Mucosa of descending colon (tissue), 3 donors: ENCODE measurements at places on chromosomes 4 and X. TPM values are rescaled to one million over a fixed set of nuclear protein-coding genes. Genes with fewer than 3 reads are reported as not detected.

Gene HS6ST2
- total RNA-seq, result 1.5 TPM

DNA sequence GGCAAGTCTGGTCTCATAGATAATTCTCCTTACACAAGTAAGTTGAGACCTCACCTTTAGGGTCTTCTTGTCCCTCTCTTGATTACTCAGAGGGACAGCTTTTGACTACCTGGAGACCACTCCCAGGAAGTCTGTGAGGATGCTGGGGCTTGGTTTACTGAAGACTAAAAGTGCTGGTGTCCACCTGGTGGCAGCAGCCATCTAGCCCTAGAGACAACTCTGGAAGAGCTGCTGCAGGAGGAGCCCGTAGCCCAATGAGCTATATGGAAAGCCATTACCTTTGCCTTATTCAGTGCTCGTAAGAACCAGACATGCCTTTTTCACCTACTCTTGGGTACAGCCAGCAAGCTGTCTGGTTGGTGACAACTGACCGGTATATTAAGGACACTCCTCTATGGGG is 7.3 kb downstream of the FGFBP2 start:
- DNase-seq, result no peak

- DNase-seq, result no peak
Observed at GRCh38 chr4:48603366-48604003, 113.4 kb downstream of the ZAR1 start.

Gene IL3RA
- 6.3 TPM for total RNA-seq

GRCh38 chr4:48767055-48767929 is 12.8 kb downstream of the FRYL start:
- no peak for DNase-seq

DNA sequence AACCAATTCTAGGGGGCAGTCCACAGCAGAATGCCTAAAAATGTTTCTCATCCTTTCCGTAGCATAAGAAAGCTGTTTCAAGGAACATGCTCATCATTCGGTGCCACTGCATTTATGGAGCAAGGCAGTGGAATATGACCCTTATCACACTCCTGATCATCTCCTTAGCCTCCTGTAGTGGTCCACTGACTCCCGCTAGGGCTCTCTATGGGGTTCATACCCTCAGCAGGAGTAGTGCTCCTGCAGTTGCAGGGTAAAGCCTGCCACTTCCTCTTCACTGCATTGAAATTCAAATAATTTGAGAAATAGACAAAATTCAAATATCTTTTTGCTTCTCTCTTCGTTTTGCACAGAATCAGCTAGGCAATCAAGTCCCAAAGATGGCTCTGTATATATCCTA is 107.0 kb downstream of the NDST3 start:
- DNase-seq, result no peak

GRCh38 chrX:38804432-38804681 is 3.1 kb downstream of the MID1IP1 start:
- DNase-seq, result no peak

Gene NLGN3
- 0.94 TPM for total RNA-seq

- peak; percentile 54 for DNase-seq
Observed at GRCh38 chr4:1246111-1246881, 2.6 kb downstream of the CTBP1 start.

GRCh38 chr4:140806163-140806562 is 50.0 kb upstream of the TBC1D9 start:
- no peak for DNase-seq

GRCh38 chrX:17226736-17227135 is 148.3 kb upstream of the NHS start:
- no peak for DNase-seq

- DNase-seq, result peak; percentile 4
Observed at GRCh38 chrX:138128027-138128671, 562.2 kb downstream of the ZIC3 start.

GRCh38 chr4:173211222-173211621 is 42.6 kb downstream of the GALNT7 start:
- no peak for DNase-seq

- no peak for DNase-seq
Observed at GRCh38 chr4:174193438-174194374, 89.8 kb downstream of the FBXO8 start.

- DNase-seq, result no peak
Observed at GRCh38 chrX:72243472-72243871, 4.6 kb upstream of the ERCC6L start.

GRCh38 chr4:151429957-151430570 is 21.1 kb downstream of the FHIP1A start:
- DNase-seq, result no peak

Gene TEX13C
- total RNA-seq, result not detected

- peak; percentile 16 for DNase-seq
Observed at GRCh38 chrX:152813206-152813605, 17.4 kb downstream of the CETN2 start.

GRCh38 chrX:15242899-15243555 is 26.9 kb downstream of the ASB9 start:
- no peak for DNase-seq

DNA sequence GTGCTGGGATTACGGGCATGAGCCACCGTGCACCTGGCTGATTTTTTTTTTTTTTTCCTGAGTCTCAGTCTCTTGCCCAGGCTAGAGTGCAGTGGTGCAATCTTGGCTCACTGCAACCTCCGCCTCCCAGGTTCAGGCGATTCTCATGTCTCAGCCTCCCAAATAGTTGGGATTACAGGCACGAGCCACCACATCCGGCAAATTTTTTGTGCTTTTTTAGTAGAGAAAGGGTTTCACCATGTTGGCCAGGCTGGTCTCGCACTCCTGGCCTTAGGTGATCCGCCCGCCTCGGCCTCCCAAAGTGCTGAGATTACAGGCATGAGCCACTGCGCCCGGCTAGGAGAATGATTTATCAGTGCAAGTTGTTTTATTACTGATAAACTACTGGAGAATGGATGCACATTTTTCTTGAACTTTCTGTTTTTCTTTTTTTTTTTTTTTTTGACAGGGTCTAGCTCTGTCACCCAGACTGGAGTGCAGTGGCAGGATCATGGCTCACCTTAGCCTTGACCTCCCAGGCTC is 39.7 kb upstream of the DHRSX start:
- DNase-seq, result no peak

Gene PARM1
- total RNA-seq, result 120 TPM

- DNase-seq, result no peak
Observed at GRCh38 chrX:37783305-37783704, 3.4 kb downstream of the CYBB start.

DNA sequence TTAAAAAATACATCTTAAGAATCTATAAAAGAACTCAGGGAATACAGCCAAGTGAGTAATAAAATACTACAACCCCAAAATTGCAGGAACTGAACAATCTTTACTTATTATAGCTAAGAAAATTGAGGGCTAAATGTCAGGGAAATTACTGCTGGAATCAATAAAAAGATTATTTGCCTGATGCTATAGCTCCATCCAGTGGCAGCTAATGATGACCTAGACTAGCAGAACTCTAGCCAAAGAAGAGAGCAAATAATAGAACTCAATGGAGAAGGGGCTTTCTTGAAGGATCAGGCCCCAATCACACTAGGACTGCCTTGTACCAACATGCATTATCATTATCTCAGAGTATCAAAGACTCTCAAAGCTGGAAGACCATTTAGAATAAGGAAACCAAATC is 85.0 kb upstream of the FAM241A start:
- no peak for DNase-seq

- no peak for DNase-seq
Observed at GRCh38 chr4:184599492-184600135, 49.6 kb downstream of the CASP3 start.

Gene FGFRL1
- total RNA-seq, result 19.3 TPM

- DNase-seq, result no peak
Observed at GRCh38 chr4:173182403-173182802, 13.8 kb downstream of the GALNT7 start.

Gene RTL3
- total RNA-seq, result not detected

Gene CPE
- 39.9 TPM for total RNA-seq

Gene ADAM29
- not detected for total RNA-seq

Gene TAF7L
- 0.29 TPM for total RNA-seq

Gene FMR1NB
- not detected for total RNA-seq

GRCh38 chrX:49184294-49185281 is 1.6 kb downstream of the PRICKLE3 start:
- DNase-seq, result peak; percentile 93

Gene EGF
- total RNA-seq, result 1.6 TPM

DNA sequence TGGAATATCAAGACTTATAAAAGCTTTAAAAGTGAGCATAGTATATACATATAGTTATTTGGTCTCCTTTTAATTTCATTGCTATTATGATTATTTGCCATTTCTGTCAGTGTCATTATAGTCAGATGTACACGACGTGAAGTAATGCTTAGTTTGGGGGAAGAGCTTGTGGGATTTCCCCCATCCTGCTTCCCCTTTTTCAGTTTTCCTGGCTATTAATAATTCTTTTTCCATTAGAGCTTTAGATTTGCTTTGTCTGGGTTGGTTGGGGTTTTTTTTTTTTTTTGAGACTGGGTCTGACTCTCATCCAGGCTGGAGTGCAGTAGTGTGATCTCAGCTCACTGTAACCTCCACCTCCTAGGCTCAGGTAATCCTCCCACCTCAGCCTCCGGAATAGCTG is 5.4 kb downstream of the ABCE1 start:
- no peak for DNase-seq

Gene CCKAR
- total RNA-seq, result not detected

Gene ZIC3
- total RNA-seq, result not detected

DNA sequence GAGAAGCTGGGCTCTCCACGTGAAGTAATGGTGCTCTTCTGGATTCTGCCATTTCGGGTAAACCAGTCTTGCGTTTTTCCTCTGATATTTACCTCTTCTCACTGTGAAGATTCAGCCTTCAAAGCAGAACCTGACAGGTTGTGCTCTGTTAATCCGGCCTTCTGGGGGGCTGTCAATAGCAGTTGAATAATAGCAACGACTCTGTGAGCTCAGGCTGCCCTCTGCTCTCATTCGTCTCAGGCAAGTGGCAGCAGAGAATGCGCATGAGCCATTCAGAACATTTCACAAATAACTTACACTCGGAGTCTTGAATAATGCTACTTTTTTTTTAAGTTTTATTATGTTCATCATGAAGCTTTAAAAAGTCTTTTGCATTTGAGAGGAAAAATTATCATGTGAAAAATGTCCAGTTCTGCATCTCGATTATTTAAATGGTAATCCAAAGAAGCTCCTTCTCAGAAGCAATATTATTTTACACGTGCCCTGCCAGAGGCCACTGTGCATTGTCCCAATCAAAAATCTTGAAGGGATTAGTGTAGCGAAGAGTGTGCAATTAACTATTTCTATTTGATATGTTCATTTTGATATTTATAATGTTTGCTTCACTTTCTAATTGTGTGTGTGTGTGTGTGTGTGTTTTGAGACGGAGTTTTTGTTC is 354.2 kb upstream of the FAT1 start:
- no peak for DNase-seq

DNA sequence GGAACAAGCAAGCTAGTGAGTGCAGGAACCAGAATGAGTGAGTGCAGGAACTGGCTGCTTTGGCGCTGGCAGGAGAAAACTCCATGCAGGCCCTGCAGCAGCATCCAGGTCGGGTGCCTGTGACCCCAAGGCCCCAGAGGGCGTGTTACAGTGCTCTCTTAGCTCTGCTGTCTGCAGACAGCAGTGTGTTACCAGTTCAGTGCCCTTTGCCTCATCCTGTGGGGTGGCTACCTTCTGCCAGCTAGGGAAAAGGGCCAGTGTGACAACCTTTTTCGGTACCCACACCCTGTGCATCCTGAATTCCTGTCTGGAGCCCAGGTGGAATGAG is 202.3 kb upstream of the SMIM31 start:
- no peak for DNase-seq

DNA sequence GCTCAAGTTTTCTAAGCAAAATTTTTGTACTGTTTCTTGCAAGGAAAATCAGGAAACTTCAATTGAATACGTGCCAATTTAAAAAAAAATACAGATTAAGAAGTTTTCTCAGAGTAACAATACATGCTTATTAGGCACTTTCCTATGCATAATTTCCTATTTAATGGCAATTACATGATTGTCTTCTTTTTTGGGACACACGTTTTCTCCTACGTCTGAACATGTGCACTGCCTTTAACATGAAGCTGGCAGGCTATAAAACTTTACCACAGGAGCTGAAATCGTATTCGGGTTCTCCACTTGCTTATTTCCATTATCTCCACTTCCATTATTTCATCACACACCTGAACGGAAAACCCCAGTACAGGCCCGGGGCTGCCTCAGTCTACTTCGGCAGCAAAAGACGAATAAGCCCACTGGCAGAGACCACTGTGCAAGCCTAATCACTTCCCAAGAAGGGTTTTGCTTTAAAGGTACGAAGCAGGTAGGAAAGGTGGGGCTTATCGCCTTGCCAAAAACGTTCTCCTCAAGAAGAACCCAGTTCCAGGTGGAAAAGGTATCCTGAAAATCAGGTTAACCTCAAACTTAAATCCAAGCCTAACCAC is 575 bp downstream of the RCHY1 start:
- no peak for DNase-seq

DNA sequence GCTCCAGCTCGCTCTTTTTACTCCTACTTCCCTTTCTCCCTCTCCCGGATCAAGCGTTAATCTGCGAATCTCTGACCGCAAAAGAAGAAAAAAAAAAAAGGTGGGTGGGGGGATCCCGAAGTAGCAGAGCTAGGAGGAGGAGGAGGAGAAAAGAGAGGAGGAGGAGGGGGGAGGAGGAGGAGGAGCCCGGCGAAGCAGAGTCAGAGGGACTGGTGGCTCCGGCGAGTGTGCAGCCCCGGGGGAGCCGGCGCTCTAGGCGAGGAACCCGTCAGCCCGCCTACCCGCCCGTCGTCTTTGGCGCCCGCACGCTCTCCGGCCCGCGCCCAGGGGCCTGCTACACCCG is at the start of gene NHSL2:
TSS of gene NHSL2 (plus strand) at position 203 of the 343 bp plus-strand sequence.
- DNase-seq, result peak; percentile 16

GRCh38 chrX:37786624-37787422 is 7.0 kb downstream of the CYBB start:
- DNase-seq, result no peak

DNA sequence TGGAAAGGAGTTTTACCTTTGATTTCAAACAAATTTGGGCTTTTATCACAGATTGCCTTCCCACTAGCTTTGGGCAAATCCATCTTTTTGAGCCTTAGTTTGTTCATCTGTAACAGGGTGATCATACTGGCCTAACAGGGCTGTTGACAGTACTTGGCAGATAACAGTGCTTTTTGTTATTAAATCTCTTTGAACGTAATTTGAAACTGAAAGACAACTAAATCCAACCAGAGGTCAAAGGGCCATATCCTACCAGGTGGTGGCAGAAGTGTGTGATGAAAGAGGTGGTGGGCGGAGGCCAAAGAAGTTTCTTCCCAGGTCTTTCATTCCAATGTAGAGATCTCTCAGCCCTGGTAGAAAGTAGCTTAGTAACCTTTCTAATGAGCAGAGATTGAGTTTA is 35.2 kb upstream of the TADA2B start:
- DNase-seq, result no peak

DNA sequence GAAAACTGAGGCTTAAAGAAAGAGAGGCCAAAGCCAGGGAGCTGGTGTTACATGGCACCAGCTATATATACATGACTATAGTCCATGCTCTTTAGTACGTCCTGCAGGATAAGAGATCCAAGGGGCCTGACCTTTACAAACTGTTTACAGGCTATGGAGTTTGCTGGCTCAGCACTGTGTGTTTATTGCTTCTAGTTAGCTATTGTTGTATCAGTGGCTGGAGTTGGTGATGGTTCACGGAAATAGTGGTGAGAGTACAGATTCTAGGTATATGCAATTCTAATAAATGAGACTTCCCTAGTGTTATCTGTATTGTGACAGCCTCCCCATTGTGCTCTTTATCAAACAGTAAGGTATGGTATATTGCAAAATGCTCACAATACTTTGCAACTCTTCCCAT is 46.5 kb downstream of the REPS2 start:
- DNase-seq, result peak; percentile 44
